Gastrocnemius medialis (tissue), 4 donors: ENCODE measurements at places on chromosomes 1 and 21. TPM values are rescaled to one million over a fixed set of nuclear protein-coding genes. Genes with fewer than 3 reads are reported as not detected.

Gene AIM2
- not detected for total RNA-seq

Gene MLLT11
- total RNA-seq = 9.2 TPM

DNA sequence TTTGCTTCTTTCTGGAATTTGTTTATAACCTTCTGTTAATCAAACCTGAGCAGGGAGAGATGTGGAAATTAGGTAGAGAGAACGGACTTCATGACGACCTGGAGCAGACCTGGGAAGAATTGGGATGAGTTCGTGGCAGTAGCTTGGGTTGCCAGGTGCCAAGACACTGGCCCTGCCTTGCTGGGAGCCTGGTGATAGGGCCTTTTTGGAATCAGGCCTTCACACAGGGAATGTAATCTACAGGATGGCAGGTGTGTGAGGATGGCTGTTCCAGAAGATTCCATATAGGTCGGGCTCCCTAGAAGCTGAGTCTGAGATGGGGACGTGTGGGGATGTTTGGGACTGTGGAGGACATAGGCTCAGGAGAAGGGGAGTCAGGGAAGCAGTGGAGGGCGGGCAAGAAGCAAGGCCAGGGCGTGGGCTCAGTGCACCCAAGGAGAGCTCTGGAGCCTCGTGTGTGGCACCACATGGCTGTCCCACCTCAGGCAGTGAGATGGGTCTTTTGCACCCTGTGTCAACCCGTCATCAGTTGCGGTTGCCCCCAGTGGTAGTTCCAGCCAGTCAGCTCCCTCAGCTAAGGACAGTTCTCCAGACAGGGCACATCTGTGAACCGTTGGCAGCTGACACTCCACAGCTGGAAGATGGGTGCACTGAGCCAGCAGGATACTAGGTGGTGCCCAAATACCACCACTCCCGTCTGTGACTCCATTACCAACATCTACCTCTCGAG is 395.9 kb downstream of the MATN1 start:
- DNase-seq = no peak
- no peaks in the 10 kb centered on the region for H3K4me1 ChIP-seq
- no peak overlapping the region for H3K4me3 ChIP-seq
- H3K27ac ChIP-seq = no peak overlapping the region
- no peaks in the 10 kb centered on the region for H3K36me3 ChIP-seq
- H3K27me3 ChIP-seq = no peaks in the 10 kb centered on the region

GRCh38 chr1:182960046-182960445 is 7.1 kb upstream of the SHCBP1L start:
- no peaks in the 10 kb centered on the region for H3K27me3 ChIP-seq
- peaks cover 3% of the 10 kb centered on the region for H3K4me1 ChIP-seq
- H3K36me3 ChIP-seq = no peaks in the 10 kb centered on the region

- peak overlapping the region; percentile 68 for H3K27ac ChIP-seq
- no peaks in the 10 kb centered on the region for H3K4me1 ChIP-seq
- no peak overlapping the region for H3K4me3 ChIP-seq
- H3K27me3 ChIP-seq = peaks cover 10% of the 10 kb centered on the region
Measured at GRCh38 chr1:156616463-156616862, 2.8 kb upstream of the HAPLN2 start.

- H3K27ac ChIP-seq = peak overlapping the region; percentile 50
- no peak overlapping the region for H3K4me3 ChIP-seq
- no peaks in the 10 kb centered on the region for H3K27me3 ChIP-seq
- no peaks in the 10 kb centered on the region for H3K36me3 ChIP-seq
- DNase-seq = peak; percentile 68
Measured at GRCh38 chr1:86487131-86487810, 18.5 kb downstream of the CLCA1 start.

GRCh38 chr1:238248356-238248755 is 357.6 kb upstream of the ZP4 start:
- no peak overlapping the region for H3K27ac ChIP-seq
- H3K27me3 ChIP-seq = no peaks in the 10 kb centered on the region
- no peak for DNase-seq
- no peaks in the 10 kb centered on the region for H3K4me1 ChIP-seq
- H3K4me3 ChIP-seq = no peak overlapping the region
